ENCODE measurements at places on chromosomes 12 and 14.
A peak's percentile ranks its signal among the peaks of the same experiment; 100 is the strongest.

DNA sequence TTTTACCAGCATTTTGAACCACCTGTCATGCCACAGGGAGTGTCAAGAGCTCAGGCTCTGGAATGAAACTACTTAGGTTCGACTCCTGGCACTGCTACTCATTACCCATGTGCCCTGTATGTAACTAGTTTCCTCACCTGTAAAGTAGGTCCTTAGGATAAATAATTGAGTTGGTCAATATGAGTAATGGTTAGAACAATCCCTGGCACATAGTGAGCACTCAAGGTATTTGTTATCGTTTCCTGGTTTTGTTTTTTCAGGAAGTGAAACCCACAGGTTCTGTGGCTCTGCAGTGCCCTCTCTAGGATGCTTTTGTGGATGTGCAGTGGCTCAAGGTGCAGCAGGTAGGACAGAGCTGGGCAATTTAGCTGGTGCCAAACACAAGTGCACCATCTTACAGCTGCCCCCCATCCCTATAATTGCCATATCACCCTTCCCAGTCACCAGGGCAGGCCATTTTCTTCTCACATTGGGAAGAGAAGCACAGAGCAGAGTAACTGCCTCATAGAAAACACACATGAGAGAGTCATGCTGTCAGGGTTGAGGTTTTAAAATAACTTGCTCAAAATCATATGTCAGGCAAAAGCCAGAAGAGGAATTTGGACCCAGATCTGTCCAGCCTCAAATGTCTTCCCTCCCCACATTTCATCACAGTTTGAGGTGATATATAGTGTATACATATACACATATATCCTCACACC lies 297.5 kb downstream of the RPAP3 start:
- no peak for DNase-seq

DNA sequence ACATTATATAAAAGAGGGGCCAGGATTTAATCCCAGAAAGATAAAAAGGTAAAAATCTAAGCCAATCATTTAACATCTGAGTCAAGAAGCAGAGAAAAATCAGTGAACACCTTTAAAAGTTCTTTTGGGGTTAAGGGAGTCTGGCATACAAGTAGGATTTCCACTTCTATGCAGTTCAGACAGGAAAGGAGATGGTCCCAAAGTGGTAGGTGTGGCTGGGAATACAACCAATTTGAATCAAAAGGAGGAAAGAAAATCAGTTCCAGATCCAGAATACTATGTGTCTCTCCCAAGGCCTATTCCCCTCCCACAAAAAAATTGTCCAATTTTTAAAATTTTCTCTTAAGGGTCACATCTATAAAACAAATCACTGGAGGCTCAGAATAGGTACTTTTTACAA lies 167.4 kb downstream of the PHLDA1 start:
- DNase-seq = no peak

DNA sequence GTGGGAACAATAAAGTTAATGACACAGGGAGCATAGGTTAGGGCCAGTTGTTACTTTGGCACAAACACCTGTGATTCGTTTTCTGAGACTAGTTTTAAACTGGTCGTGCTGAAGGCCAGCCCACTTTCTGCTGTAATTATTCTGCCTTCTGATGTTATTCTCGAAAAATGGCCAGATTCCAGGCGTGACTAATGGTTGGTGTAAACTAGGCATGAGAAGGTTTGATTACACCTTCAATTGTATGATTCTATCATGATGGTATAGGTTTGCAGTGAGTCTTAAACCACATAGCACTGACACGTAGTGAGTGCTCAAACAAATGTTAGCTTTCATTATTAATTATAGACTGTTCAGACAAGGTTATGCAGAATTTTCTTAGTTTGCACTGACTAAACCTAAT lies 39.0 kb downstream of the CKB start:
- DNase-seq = peak; percentile 92

- DNase-seq = peak; percentile 24
Measured at GRCh38 chr12:100698518-100698917, 96.1 kb upstream of the ANO4 start.

DNA sequence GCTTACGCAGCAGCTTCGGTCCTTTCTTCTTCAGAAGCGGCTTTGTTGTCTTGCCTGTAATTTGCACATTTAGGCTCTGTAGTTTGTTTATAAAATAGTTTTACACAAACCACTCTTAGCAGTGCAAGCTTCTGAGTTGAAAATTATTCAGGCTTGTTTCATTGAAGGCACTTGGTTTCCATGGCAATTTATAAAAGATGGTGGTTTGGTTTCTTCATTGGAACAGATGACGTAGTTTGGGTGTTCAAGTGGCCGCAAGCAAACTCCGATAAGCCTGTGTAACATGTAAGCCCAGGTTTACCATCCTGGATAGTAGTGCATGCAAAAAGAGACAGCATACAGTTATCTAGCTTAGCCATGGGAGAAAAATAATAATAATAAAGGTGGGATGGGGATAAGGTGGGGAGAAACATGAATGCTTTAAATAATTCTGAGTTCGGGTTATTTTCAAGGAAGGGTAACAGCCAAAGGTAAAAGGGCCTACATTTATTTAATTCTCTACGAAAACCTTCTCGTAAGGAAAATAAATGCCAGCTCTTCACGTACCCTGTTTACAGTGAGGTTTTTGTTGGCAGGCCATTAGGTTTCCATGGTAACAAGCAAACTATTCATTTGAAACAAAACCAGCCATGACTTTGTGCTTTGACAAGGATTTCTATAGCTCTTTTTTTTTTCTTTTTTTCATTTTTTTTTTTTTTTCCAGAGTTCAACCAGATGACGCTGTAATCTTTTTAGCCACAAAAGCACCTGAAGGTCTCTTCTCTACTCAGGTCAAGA lies 189.6 kb upstream of the RPL10L start:
- no peak for DNase-seq

All from LHCN-M2 (cell line).